Aorta (tissue), 5 donors: ENCODE measurements at places on chromosomes 7 and 10. TPM values are rescaled to one million over a fixed set of nuclear protein-coding genes. Genes with fewer than 3 reads are reported as not detected.

GRCh38 chr7:909358-910329 lies 33.3 kb downstream of the GET4 start:
- H3K4me3 ChIP-seq = no peak overlapping the region
- H3K4me1 ChIP-seq = no peaks in the 10 kb centered on the region
- H3K27ac ChIP-seq = no peak overlapping the region
- DNase-seq = peak; percentile 89
- H3K27me3 ChIP-seq = no peaks in the 10 kb centered on the region
- H3K36me3 ChIP-seq = no peaks in the 10 kb centered on the region

- no peak for DNase-seq
- H3K36me3 ChIP-seq = no peaks in the 10 kb centered on the region
- H3K27ac ChIP-seq = no peak overlapping the region
- H3K4me1 ChIP-seq = no peaks in the 10 kb centered on the region
Observed at GRCh38 chr7:28509251-28510025, 97.1 kb downstream of the CREB5 start.

- H3K27ac ChIP-seq = no peak overlapping the region
- H3K27me3 ChIP-seq = no peaks in the 10 kb centered on the region
- H3K36me3 ChIP-seq = no peaks in the 10 kb centered on the region
- DNase-seq = no peak
Observed at GRCh38 chr7:93949423-93949822, 27.9 kb downstream of the GNG11 start.

GRCh38 chr7:158247758-158248487 lies 339.7 kb downstream of the PTPRN2 start:
- DNase-seq = no peak
- no peaks in the 10 kb centered on the region for H3K27me3 ChIP-seq
- H3K4me1 ChIP-seq = no peaks in the 10 kb centered on the region
- no peak overlapping the region for H3K4me3 ChIP-seq

DNA sequence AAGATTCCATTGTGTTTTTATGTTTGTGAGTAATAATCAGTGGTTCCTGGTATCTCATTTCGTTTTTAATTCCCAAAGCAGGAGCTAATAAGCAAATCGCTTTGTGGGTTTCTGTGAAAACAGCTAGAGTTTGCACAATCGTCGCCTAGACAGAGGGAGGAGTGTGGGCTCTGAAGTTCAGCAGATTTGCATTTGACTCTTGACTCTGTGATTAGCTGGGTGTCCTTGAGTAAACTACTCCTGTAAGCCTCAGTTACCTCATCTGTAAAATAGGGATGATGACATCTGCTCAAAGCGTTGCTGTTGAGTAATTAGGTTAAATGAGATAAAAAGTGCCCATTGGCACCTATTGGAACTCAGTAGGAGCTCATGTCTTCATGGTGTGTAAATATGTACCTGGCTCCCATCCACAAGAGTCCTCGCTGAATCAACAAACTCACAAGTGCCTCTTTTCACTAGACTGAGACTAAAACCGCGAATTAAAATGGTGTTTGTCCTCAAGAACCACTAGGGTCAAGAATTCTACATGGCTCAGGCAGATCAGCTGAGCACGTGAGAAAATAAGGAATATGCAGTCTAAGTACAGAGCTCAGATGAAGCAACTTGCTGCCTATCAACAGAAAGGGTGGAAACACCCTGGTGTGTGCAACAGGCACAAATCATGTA lies 385.8 kb upstream of the C7orf33 start:
- H3K4me1 ChIP-seq = no peaks in the 10 kb centered on the region
- no peaks in the 10 kb centered on the region for H3K36me3 ChIP-seq
- no peak overlapping the region for H3K27ac ChIP-seq
- no peaks in the 10 kb centered on the region for H3K27me3 ChIP-seq
- no peak for DNase-seq

DNA sequence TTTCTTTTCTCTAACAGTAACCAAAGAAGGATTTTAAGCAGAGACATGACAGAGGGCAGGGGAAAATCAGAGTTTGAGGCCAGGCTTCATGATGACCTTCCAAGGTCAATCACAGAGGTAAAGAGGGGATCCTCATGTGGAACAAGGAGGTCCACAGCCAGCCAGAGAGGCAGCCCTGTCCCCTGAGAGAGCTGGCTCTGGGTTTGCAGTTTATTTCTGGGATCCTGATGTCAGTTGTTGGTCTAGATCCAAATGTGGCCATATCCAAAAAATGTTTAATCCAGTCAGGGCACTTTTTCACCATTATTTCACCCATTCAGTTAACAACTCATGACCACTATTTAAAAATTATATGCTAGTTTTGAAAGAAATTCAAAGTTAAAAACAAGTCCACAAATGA lies 45.6 kb downstream of the GPR141 start:
- no peak overlapping the region for H3K4me3 ChIP-seq
- peak; percentile 53 for DNase-seq
- H3K27ac ChIP-seq = peak overlapping the region; percentile 86
- H3K27me3 ChIP-seq = no peaks in the 10 kb centered on the region
- peaks cover 9% of the 10 kb centered on the region for H3K4me1 ChIP-seq
- no peaks in the 10 kb centered on the region for H3K36me3 ChIP-seq

GRCh38 chr7:147245274-147245673 lies 1128.7 kb downstream of the CNTNAP2 start:
- no peaks in the 10 kb centered on the region for H3K4me1 ChIP-seq
- no peak for DNase-seq
- H3K4me3 ChIP-seq = no peak overlapping the region
- no peaks in the 10 kb centered on the region for H3K27me3 ChIP-seq
- H3K27ac ChIP-seq = no peak overlapping the region
- H3K36me3 ChIP-seq = no peaks in the 10 kb centered on the region

DNA sequence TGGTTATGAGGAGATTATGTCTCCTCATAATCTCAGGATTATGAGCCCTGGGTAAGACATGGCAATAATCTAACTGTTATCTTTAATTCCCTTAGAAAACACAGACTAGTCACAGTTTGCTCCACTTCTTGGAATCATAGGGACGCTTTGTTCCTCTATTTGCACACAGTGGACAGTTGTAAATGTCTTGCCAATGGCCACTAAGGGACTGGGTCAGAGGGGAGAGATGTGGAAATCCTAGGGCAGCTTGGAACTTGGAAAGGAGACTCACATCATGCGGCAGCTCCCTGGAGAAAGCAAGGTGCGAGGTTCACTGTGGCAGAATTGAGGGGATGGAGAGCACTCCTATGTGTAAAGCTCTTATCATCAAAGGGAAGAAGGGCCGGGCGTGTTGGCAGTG lies 266.1 kb downstream of the PRPF18 start:
- no peak for DNase-seq
- H3K4me1 ChIP-seq = peaks cover 2% of the 10 kb centered on the region
- no peaks in the 10 kb centered on the region for H3K36me3 ChIP-seq
- H3K4me3 ChIP-seq = no peak overlapping the region
- H3K27me3 ChIP-seq = no peaks in the 10 kb centered on the region
- peak overlapping the region; percentile 85 for H3K27ac ChIP-seq

DNA sequence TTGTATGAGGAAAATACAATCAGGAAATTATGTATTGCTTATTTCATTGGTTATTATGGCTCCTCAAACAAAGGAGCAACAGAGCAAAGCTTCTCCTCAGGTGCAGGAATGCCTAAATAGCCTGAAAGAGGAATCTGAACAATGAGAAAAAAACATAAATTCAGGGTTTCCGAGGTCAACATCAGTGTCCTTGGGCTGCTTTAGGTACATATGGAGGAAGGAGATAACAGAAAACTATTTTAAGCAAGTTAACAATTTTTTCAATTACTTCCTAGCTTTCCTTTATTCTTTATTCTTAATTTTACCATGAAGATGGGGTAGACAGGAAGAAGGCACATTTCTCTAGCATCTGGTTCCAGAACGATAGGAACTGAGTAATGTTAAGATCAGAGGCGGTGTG lies 14.0 kb downstream of the SLC16A9 start:
- no peak for DNase-seq
- no peaks in the 10 kb centered on the region for H3K36me3 ChIP-seq
- H3K27ac ChIP-seq = no peak overlapping the region

DNA sequence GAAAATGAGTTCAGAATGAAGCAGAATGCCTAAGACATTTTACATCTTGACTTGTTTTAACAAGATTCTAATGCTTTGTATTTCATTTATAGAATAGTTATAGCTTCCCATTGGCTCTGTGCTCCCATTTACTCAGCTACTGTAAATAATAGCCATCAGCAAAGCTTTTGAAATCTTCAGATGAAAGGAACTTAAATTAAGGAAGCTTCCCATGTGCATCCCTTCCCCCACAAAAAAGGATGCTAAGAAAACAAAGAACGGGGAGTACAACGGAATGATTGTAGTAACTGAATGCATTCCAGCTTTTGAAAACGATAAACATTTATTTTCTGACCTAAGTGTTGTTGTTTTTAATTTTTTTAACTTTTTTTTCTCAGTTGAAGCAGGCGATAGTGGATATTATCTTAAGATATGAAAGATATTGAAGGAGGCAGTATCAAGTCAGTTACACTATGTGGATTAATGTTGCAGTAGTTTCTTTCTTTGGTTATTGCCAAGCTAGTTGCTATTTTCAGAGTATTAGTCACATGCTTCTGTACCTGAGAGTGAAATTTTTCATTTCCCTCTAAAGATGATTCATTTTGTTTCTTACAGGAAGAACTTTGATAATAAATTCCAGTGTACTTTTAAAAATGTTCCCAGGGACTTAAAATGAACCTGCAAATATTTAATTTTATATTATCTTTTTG lies 129.2 kb downstream of the KCND2 start:
- H3K36me3 ChIP-seq = no peaks in the 10 kb centered on the region
- H3K27me3 ChIP-seq = no peaks in the 10 kb centered on the region
- H3K4me3 ChIP-seq = no peak overlapping the region
- H3K27ac ChIP-seq = no peak overlapping the region
- H3K4me1 ChIP-seq = no peaks in the 10 kb centered on the region
- no peak for DNase-seq

GRCh38 chr7:88344956-88345832 lies 38.5 kb upstream of the STEAP4 start:
- H3K4me1 ChIP-seq = no peaks in the 10 kb centered on the region
- H3K27me3 ChIP-seq = no peaks in the 10 kb centered on the region
- peak; percentile 47 for DNase-seq
- H3K4me3 ChIP-seq = no peak overlapping the region

DNA sequence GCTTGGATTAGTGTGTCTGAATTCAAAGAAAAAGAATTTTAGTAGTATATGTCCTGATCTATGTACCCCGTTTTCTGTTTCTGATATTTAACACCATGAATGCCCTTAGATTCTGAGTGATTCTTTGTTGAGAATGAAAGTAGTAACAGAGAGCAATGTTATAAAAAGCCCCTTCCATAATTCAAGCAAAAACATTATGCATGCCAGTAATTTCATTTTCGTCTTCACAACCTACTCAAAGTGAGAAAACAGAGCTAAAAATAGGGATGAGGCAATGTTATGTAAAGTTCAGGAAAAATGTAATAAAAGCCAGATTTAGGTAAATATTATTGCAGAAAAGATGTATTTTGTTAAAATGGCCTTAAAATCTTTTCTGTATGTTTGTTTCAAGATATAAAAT lies 28.1 kb downstream of the PTPRZ1 start:
- no peaks in the 10 kb centered on the region for H3K27me3 ChIP-seq
- H3K4me3 ChIP-seq = no peak overlapping the region
- H3K36me3 ChIP-seq = no peaks in the 10 kb centered on the region
- H3K27ac ChIP-seq = no peak overlapping the region

- H3K36me3 ChIP-seq = no peaks in the 10 kb centered on the region
- H3K27ac ChIP-seq = no peak overlapping the region
- H3K4me3 ChIP-seq = no peak overlapping the region
- H3K4me1 ChIP-seq = no peaks in the 10 kb centered on the region
Observed at GRCh38 chr10:103697787-103698186, 157.6 kb downstream of the SH3PXD2A start.

DNA sequence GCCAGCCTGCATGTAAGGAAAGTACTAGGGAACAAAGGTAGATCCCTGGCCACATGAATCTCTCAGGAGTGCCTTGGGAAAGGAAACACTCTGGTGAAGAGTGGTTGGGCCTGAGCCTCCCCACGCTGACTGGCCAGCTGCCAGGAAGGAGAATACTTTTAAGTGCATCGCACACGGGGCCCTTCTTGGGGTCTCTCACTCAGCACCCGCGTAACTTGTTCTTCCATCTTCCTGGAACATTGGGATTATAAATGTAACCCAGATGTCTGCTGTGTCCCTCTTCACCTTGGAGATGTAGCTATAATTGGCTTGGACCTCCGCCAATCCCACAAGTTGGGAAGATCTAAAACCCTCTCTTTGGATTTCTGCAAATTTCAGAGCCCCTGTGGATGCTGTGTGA lies 4.4 kb upstream of the GLI3 start:
- H3K27ac ChIP-seq = no peak overlapping the region
- H3K4me1 ChIP-seq = no peaks in the 10 kb centered on the region
- no peak for DNase-seq

- DNase-seq = no peak
- H3K27me3 ChIP-seq = no peaks in the 10 kb centered on the region
- H3K4me3 ChIP-seq = no peak overlapping the region
- no peak overlapping the region for H3K27ac ChIP-seq
Observed at GRCh38 chr10:51857305-51857704, 157.9 kb upstream of the CSTF2T start.

DNA sequence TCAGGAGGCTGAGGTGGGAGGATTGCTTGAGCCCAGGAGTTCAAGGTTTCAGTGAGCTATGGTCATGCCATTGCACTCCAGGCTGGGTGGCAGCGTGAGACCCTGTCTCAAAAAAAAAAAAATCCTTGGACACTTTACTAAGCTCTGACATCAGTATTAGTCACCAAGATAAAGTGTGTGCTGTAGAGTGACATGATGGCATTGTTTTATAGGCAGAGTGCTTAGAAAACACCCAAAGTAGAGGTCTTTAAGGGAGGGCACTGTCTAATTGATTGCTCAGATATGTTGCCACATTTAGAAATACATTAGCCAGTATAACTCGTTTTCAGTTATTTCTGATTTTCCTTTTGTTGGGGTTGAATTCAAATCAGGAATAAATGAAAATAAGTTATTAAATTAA lies 235.9 kb downstream of the REEP3 start:
- no peak overlapping the region for H3K27ac ChIP-seq
- no peak for DNase-seq
- H3K27me3 ChIP-seq = no peaks in the 10 kb centered on the region
- no peaks in the 10 kb centered on the region for H3K36me3 ChIP-seq

GRCh38 chr7:149209518-149210269 lies 14.3 kb downstream of the ZNF282 start:
- no peak overlapping the region for H3K27ac ChIP-seq
- no peak overlapping the region for H3K4me3 ChIP-seq
- peaks cover 6% of the 10 kb centered on the region for H3K36me3 ChIP-seq
- H3K27me3 ChIP-seq = no peaks in the 10 kb centered on the region
- no peak for DNase-seq

The ADAM12 gene
- not detected for polyA plus RNA-seq

The FEZF1 gene
- polyA plus RNA-seq = not detected

The CFAP43 gene
- polyA plus RNA-seq = 0.10 TPM

The BMS1 gene
- polyA plus RNA-seq = 4.3 TPM

The HIP1 gene
- polyA plus RNA-seq = 29.7 TPM

The PRSS2 gene
- 24.4 TPM for polyA plus RNA-seq

The LDB3 gene
- polyA plus RNA-seq = 32.6 TPM
